ENCODE measurements at places on chromosomes 3 and 15. TPM values are rescaled to one million over a fixed set of nuclear protein-coding genes. Genes with fewer than 3 reads are reported as not detected.

RBPMS2 gene
- not detected for total RNA-seq

CTXN2 gene
- total RNA-seq: not detected

SCN11A gene
- not detected for total RNA-seq

DNA sequence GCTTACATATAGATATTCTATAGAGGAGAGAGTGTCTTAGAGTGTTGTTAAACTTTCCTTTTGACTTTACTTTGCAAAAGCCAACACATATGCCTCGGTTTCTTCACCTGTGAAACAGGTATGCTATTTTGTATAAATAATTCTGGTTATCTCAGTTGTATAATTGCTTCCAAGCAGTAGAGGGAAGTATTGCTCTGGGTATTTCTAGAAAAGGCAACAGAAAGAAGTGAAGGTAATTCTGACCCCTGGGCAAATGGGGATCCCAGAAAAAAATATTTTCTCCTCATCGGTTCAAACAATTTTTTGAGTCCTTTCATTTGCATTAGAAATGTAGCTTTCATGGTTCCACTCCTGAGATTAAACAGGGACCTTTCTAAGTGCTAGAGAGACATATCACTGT, 216.5 kb upstream of the SEMA6D start:
- DNase-seq: no peak

GRCh38 chr3:163809540-163809993, 1268.7 kb downstream of the SI start:
- DNase-seq: no peak

GRCh38 chr15:52161406-52161966, 29.7 kb downstream of the GNB5 start:
- no peak for DNase-seq

DNA sequence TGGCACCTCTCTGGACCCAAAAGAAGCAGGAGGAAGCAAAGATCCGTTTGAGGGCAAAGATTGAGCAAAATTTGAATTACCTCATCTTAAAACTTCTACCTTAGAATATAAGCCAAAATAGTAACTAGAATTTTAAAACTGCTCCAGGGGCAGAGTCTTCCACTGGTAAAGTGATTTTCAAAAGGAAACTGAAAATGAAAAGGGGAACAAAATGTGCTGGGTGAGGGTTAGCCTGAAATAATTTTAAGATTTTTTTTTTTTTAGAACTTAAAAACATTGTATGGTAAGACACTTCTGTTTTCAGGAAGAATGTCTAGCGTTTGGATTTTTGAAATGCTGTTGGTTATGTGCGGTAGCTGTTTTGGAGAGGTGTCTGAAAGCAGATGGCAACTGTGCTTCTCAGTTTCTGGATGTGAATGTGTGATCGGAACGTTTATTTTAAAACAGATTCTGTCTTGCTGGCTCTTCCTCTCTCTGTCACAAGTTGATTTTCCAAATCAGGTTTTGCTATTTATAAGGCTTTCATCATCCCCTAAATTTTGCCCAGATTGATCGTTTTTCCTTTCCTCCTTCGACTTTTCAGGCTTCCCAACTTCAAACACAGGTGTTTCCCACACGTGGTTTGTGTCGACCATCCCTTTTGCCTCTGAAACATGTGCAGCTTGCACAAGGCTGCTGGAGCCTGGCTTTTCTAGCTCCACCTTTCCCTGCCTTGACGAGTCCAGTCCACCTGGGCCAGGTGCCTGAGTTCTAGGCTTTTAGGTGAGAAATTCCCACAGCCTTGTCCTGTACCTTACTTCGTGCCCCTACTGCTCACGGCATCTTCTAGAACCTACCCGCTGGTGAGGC, 3.3 kb downstream of the LRRK1 start:
- no peak for DNase-seq

SKOR1 gene
- not detected for total RNA-seq

GRCh38 chr15:71375934-71376333, 260.7 kb downstream of the THSD4 start:
- peak; percentile 32 for DNase-seq

DNA sequence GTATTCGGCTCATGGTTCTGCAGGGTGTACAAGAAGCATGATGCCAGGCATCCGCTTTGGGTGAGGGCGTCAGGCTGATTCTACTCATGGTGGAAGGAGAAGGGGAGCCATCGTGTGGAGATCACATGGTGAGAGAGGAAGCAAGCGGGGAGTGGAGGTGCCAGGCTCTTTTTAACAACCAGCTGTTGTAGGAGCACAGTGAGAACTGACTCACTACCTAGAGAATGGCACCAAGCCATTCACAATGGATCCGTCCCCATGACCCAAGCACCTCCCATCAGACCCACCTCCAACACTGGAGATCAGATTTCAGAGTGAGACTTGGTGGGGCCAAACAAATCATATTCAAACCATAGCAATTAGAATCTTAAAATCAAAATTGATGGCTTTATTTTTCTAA, 259.8 kb upstream of the CTDSPL start:
- DNase-seq: no peak

DNA sequence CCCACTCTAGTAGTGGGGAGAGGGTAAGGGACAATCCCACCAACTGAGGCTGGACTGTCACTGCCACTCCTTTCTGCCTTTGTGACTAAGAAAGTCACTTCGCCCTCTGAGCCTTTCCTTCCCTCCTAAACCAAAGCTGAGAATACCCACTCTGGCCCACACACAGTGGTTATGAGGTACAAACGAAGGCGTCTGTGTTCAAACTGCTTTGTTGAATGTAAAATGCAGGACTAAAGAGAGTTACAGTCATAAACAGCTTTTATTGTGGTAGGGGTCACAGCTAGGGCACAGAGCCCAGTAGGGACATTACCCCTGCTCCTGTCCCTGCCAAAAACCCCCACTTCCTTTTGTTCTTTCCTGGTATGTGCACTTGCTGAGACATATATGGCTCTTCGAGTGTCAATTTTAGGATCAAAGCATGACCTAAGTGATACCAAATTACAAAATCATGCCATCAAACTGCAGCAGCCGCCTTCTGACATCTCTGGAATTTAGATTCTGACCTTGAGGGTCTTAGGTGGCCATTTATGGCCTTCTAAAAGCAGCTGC, 45.1 kb downstream of the CTDSPL start:
- DNase-seq: no peak

DNA sequence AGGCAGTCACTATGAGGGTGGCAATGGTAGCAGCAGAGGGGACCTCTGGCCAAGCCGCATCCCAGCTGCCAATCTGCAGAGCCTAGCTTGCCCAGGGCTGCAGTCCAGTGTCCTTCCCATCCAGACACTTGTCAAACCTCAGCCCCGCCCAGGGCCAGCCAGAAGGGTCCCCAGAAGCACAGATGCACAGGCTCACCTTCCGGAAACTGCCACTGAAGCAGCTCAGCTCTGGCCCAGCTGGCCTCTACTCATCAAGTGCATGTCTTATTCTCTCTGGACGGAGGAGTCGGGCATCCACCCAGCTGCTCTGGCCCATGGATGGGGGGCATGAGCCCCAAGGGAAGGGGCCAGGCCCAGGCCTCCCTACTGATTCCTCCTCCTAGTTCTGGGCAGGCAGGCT, 69.2 kb downstream of the DNAJB8 start:
- DNase-seq: no peak

- DNase-seq: no peak
These were observed 12.9 kb downstream of the ZIC4 start for GRCh38 chr3:147393261-147393942.

DNA sequence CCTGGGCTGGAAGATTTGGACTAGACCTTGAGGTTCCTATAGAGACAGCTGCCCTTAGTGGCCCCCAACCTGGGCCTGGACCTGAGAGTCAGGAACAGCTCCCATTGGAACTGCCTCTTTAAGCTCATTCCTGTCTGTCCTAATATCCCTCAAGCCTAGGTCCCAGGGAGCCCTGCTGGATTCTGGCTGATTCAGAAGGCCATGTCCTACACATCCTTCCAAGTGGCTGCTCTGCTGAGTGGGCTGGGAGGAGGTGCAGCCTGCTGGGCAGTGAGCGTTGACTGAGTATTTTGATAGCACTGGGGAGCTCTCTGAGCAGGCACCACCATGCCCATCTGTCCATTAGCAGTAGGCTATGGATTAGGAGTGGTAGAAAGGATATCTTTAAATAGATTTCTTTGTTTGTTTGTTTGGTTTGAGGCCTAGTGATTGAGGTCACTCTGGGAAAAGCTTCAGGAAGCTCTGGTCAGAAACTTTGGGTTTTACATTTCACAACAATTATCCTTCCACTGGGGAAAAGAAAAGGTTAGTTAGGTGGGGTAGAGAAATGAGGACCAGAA, 54.6 kb upstream of the ATOSA start:
- DNase-seq: no peak

DNA sequence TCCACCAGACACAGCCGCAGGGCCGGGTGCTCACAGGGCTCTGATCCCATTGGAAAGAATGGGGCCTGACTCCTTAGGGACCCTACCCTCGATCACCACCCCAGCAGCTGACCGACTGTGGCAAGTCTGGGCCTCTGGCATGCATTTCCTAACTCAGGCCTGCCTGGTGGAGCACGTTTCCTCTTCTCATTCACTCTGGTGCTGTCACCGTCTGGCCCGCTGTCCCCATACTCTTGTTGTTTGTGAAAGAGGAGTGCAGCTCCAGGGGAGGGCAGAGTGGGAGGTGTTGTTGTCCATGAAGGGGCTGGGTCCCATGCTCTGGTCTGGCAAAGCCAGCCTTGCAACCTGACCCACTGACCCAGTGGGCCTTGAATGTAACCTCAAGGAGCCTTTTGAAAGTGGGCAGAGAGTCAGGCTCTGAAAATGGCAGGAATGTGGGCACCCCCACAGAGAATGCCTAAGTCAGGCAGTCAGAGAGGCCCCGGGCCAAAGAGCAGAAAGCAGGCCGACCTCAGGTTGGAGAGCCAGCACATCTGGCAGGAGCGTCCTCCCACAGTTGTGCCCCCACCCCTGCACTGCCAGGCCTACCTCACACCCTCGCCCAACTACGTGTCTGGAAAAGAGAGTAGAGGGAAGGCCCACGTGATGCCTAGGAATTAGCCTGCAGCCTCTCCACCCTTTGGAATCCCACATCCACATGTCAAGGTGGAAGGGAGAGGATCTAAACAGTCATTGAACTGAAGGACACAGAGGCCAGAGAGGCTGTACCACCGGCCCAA, 10.9 kb downstream of the SEMA7A start:
- DNase-seq: peak; percentile 83

EPHA6 gene
- not detected for total RNA-seq

MELTF gene
- total RNA-seq: 12.9 TPM

SLC27A2 gene
- 0.07 TPM for total RNA-seq

GRCh38 chr3:172167892-172168648, 128.7 kb downstream of the FNDC3B start:
- no peak for DNase-seq

GRCh38 chr3:53820756-53821580, 25.3 kb downstream of the CHDH start:
- no peak for DNase-seq

CASR gene
- total RNA-seq: not detected

DNA sequence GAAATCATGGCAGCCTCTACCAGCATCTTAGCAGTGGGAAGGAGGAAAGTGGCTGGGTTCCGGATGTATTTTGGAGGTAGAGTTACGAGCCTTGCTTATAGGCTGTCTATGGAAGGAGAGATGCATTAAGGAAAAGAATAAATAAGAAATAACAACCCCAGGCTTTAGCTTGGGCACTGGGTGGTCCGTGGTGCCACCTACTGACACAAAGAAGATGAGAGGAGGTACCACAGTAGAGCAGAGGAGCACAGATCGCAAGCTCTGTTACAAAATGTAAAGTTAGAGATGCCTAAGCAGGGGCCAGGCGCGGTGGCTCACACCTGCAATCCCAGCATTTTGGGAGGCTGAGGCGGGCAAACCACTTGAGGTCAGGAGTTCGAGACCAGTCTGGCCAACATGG, 74.8 kb downstream of the TMEM39A start:
- no peak for DNase-seq

SLC6A11 gene
- 5.7 TPM for total RNA-seq

SHC4 gene
- 0.78 TPM for total RNA-seq

GRCh38 chr15:75662823-75663519, 15.3 kb downstream of the SNX33 start:
- no peak for DNase-seq

GPR27 gene
- total RNA-seq: 0.20 TPM

DNA sequence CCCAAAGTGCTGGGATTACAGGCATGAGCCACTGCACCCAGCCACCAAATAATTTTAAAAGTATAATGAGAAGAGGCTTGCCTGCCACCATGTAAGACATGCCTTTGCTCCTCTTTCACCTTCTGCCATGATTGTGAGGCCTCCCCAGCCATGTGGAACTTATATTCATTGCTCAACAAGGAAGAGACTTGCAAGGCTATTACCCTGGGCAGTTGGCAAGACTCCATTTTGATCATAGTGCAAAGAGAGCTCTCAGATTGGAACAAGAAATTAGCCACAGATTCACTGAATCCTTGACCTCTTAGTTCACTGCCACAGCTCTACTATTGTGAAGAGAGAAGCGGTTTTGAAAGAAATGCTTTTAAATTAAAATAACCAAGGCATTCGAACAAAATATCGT, 6.1 kb downstream of the SCAP start:
- DNase-seq: no peak

GRCh38 chr3:15050405-15051092, 14.6 kb downstream of the MRPS25 start:
- no peak for DNase-seq

DNA sequence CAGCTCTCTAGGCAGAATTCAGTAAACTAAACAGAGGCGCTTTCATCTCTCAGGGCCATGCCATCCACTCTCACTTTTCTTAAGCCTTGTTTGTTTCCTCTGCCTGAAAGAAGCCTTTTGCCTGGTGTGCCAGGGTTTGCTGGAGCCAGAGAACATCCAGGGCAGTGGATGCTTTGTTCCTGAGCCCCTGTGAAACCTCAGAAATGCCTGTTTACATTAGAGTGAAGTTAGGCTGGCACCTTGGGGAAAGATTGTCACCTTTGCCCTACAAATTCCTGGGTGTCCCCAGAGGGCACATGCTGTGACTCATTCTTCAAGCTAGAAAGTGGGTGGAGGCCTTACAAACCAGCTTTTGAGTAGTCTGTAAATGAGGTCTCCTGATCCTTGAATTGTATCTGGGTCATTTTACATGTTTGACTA, 10.7 kb upstream of the TRAK1 start:
- DNase-seq: no peak

DNA sequence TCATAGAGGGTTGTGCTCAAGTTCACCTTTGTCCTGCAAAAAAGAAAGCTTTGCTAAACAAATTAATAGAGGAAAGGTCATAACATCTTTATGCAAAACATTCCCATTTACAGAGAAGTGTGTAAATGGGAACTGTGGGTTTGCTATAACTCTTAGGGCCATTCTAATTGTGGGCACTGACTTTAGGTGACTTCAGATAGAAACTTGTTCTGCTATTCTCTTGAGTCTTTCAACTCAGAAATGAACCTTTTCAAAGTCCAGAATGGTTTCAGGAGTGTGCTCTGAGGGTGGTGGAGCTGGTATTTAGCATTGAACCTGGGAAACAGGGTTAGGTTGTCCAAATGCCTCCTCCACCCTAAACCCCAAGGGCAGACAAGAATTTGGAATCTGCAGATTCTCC, 34.0 kb downstream of the SPTSSB start:
- no peak for DNase-seq

- DNase-seq: no peak
These were observed 29.7 kb downstream of the MINDY4B start for GRCh38 chr3:150875548-150875947.

- DNase-seq: no peak
These were observed 765.3 kb downstream of the TBL1XR1 start for GRCh38 chr3:176431991-176432390.
